Fibroblast of upper back skin (primary cell): ENCODE measurements at places on chromosomes 6 and 20.
A peak's percentile ranks its signal among the peaks of the same experiment; 100 is the strongest.

- peak; percentile 45 for DNase-seq
Measured at GRCh38 chr6:43924222-43924702, 154.3 kb downstream of the VEGFA start.

DNA sequence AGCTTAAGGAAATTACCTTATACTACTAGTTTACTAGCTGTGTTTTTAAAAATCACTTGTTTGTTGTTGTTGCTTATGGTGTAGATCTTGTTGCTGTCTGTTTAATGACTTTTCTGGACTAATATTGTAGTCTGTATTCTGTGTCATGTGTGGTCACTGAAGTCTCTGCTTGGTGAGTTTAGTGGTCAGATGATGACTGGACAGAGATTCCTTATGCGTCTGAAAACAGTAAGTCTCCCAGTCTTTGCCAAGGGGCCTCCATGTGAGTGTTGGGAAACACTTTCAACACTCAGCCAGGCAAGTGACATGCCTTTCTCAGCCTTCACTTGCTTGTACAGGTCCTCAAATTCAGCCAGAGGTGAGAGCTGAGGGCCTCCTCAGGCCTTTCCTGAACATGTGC, 256.9 kb upstream of the RNF24 start:
- DNase-seq, result no peak

GRCh38 chr6:124714728-124715127, 247.5 kb upstream of the RNF217 start:
- no peak for DNase-seq

- DNase-seq, result no peak
Measured at GRCh38 chr6:113172531-113172966, 684.6 kb upstream of the MARCKS start.

DNA sequence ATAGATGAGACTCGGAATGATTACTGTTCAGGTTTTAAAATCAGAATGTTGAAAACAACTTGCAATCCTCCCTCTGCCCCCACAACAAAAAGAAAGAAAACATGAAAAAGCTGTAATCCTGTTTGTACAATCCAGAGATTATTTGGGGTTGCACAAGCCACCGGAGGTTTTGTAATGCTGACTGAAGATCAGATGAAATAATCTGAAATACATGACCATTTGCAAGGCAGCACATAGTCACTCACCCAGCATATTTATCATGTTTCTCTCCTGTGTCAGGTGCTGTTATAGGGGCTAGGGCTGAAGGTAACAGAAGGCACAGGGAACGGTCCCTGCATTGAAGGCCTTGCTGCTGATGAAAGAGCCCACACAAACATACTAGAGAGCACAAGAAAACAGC, 85.3 kb downstream of the SIM1 start:
- no peak for DNase-seq

DNA sequence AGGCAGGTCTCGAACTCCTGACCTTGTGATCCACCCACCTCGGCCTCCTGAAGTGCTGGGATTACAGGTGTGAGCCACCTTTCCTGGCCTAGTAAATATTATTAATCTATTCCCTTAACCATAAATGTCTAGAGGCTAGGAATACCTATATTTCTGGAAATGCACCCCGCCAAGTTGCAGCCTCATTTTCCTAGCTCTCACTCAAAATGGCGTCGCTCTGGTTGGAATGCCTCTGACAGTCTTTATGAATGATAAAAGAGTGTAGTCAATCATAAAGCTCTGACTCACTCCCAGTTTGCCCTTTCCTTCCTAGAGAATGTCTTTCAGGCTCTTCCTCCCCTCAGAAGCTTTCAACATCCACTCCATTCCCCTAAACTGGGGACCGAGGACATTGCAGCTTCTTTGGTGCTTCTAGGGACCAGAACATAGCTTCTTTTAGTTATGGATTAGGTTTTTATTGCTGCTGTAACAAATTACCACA, 14.1 kb upstream of the TRIM26 start:
- DNase-seq, result no peak

DNA sequence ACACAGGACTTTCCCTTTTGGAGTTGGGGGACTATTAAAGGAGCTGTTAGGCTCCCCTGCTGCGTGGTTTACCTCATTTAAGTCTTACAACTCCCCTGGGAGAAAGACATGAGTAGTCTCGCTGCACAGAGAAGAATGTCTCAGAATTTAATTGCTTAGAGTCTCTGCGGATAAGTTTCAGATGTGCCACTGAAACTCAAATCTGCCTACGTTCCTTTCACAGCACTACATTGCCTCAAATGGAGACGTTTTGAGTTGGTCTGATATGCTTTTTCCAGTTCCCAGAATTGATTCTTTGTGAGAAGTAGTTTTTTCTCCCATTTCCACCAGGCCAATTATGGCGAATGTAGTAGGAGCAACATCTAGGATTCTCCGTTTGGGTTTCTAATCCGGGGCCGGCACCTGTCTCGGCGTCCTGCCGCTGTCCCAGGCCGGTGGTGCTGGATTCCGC, 532 bp upstream of the SLC35F1 start:
- DNase-seq, result no peak
